Cardiac muscle cell (in vitro differentiated cells and primary cell): ENCODE measurements at places on chromosomes 12 and 14. TPM values are rescaled to one million over a fixed set of nuclear protein-coding genes. Genes with fewer than 3 reads are reported as not detected.

DNA sequence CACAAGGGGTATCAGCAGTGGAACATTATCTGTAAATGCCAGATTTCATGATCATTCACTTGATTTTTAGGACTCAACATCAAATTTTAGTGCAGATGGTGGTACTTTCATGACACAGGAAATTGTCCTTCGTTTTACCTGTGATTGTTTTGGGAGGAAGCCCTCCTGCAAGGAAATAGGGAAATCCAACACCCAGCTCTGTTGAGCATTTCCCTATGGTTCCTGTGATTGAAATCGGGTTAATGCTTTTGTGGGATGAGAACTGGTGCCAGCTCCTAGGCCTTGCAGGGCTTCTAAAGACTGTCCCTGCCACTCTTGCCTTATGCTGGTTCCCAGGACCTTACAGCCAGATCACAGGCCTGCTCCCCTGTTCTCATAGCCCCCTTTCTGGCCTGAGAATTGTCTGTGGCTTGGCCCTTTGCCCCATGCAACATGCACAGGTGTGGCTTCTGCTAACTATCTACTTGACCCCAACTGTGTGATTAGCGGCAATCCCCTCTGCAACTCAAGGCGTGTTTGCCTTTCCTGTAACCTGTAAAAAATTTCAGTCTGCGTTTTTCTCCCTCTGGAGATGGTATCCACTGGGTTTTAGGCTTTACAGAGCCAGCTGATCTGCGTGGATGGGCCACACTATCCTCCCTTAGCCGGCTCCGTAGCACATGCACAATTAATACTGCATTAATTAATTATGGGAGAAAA, 112.5 kb downstream of the ETV6 start:
- no peaks in the 10 kb centered on the region for H3K27me3 ChIP-seq
- DNase-seq: no peak
- H3K36me3 ChIP-seq: no peaks in the 10 kb centered on the region
- no peak overlapping the region for H3K27ac ChIP-seq
- H3K4me3 ChIP-seq: no peak overlapping the region
- peaks cover 50% of the 10 kb centered on the region for H3K4me1 ChIP-seq

Gene GLIPR1L1
- total RNA-seq: not detected in 2 replicates

DNA sequence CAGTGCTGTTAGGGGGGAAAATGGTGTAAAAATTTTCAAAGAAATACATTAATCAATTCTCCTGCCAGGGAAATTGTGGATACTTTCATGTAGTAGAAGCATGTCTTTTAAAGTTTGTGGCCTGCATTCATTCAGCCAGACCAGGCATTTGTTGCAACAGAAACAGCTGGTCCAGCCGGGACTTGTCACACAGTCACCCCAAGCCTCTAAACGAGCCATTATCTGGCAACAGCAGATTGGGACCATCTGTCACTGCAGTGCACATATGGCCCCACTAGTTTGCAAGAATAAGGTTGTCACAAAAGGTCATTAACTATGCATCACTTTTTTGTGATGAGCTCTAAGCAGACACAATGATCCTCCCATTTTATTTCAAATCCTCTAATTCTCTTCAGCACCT, 193.9 kb downstream of the PHLDA1 start:
- H3K36me3 ChIP-seq: no peaks in the 10 kb centered on the region
- no peaks in the 10 kb centered on the region for H3K27me3 ChIP-seq
- H3K27ac ChIP-seq: no peak overlapping the region
- DNase-seq: no peak
- H3K4me1 ChIP-seq: no peaks in the 10 kb centered on the region

- no peak overlapping the region for H3K4me3 ChIP-seq
- H3K4me1 ChIP-seq: no peaks in the 10 kb centered on the region
- DNase-seq: no peak
- no peaks in the 10 kb centered on the region for H3K27me3 ChIP-seq
Measured at GRCh38 chr12:29750131-29750927, 33.4 kb downstream of the TMTC1 start.

DNA sequence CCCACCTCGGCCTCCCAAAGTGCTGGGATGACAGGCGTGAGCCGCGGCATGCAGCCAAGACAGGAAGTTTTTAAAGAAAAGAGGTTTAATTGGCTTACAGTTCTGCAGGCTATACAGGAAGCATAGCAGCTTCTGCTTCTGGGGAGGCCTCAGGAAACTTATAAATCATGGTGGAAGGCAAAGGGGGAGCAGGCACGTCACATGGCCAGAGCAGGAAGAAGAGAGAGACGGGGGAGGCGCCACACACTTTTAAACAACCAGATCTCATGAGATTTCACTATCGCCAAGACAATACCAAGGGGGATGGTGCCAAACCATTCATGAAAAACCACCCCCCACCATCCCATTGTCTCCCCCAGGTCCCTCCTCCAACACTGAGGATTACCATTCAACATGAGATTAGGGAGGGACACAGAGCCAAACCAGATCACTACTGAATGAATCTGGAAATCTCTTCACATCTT, 14.1 kb downstream of the CCDC63 start:
- no peak for DNase-seq
- H3K4me3 ChIP-seq: no peak overlapping the region
- no peak overlapping the region for H3K27ac ChIP-seq
- H3K36me3 ChIP-seq: no peaks in the 10 kb centered on the region

Gene KRT78
- total RNA-seq: not detected in 2 replicates

DNA sequence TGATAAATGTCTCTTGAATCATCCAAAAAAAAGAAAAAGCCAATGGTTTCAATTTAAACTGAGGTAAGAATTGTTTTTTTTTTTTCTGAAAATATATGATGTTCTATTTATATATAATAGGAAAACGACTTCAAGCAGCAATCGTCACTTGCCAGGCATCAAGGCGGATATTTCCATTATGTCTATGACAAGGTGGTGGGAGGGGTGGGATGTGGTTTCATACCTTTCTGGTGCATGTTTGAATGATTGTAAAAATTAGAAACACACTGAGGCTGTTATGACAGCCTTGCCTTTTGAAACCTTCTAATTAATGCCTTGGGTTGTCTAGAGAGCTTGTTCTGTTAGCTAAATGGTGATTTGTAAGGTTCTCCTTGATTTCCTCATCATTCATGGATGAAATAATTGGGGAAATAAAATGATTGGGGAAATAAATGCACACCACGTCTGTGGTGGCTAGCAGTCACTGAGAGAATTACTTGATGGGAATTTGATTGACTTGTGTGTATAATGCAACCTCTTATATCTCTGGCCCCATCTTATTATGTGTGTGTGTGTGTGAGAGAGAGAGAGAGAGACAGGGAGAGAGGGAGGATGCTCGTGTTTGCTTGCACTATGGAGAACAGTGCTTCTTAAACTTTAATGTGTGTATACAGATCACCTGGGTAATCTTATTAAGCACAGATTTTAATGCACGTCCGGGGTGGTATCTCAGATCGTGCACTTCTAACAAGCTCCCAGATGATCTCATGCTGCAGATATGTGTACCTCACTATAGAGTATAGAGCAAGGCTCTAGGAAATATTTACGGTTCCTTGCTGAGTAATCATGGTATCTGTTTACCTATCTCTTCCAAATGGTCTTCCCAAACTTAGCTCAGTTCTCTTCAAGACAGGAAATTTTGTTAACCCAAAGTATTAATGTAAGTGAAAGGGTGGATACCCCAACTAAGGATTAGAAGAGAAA, 502.6 kb downstream of the DIO2 start:
- DNase-seq: no peak
- peaks cover 45% of the 10 kb centered on the region for H3K4me1 ChIP-seq
- H3K36me3 ChIP-seq: no peaks in the 10 kb centered on the region
- no peak overlapping the region for H3K4me3 ChIP-seq
- H3K27ac ChIP-seq: no peak overlapping the region

- H3K4me1 ChIP-seq: no peaks in the 10 kb centered on the region
- no peak for DNase-seq
- peak overlapping the region; percentile 14 for H3K27ac ChIP-seq
- no peaks in the 10 kb centered on the region for H3K36me3 ChIP-seq
- H3K4me3 ChIP-seq: no peak overlapping the region
- H3K27me3 ChIP-seq: no peaks in the 10 kb centered on the region
Measured at GRCh38 chr12:50546441-50547318, 41.9 kb downstream of the DIP2B start.

GRCh38 chr12:119157528-119157927, 21.2 kb upstream of the HSPB8 start:
- H3K36me3 ChIP-seq: no peaks in the 10 kb centered on the region
- peaks cover 9% of the 10 kb centered on the region for H3K4me1 ChIP-seq
- no peak overlapping the region for H3K27ac ChIP-seq
- no peaks in the 10 kb centered on the region for H3K27me3 ChIP-seq
